ENCODE measurements at places on chromosomes 6 and 20.

GRCh38 chr20:23356203-23356602 lies 5.6 kb downstream of the NXT1 start:
- no peak for DNase-seq

DNA sequence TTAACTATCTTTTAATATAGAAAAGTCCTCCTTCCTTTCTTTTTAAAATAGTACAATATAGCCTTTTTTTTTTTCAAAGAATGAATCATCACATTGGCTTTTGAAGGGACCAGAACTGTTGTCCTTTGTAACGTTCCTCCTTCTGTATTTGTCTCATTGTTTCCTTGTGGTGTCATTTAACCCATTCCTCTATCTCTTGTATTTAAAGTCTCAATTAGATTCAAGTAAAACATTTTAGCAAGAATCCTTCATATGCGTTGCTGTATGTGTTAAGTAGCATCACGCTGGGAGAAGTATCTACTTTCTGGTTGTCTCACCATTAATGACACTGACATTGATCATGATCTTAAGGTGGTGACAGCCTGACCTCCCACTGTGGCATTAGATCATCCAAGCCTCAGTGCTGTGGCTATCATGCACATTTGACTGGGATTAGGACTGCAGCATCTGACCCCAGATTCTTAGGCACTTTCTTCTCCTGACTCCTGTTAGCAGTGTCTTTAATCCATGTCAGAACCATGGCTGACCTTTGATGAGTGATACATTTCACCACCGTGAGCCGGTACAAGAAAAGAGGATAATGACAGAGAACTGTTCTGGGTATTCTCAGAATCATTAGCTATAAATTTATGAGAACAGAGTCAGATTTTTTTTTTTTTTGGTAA lies 67.5 kb upstream of the TFB1M start:
- no peak for DNase-seq

DNA sequence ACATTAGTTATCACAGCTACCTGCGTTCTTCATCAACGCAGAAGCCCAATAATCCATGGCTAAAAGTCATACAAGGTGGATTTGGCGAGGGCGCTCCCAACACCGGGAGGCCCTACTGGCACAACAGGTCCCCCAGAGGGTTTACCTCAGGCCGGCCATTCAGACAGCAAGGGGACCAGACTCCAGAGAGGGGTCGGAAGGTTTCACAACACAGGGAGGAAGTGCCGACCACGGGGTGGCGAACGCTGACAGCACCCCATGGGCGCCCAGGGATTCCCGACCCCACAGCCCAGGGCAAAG lies 1515.9 kb upstream of the DEFB115 start:
- DNase-seq = no peak

- DNase-seq = no peak
These were observed 1092.0 kb upstream of the MAP3K7 start for GRCh38 chr6:91678679-91679446.

DNA sequence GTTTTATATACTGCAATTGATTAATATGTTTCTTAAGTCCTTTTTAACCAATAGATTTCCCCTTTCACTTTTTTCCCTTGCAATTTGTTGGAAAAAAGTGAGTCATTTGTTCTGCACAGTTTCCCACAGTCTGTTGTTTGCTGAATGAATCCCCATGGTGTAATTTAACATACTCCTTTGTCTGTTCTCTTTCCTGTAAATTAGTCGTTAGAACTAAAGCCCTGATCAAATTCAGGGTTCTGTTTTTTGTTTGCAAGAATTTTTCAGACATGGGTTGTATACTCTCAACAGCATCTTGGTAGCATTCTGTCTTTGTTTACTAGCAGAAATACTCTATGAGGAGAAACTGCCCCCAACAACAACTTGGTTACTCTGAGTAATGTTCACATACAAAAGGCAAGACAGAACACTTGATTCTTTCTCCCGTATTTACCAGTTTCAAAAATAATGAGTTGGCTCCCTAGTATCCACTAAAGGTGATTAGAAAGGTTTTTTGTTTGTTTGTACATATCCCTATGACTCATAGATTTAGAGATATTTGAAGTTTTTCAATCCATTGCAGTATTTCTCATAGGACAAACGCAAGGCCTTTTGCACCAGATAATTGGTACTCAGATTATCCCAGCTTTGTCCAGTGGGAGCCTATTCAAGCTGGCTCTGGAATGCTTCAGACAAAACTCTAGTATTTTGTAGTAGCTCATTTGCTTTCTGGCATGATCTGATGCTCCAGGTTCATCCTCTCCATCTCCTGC lies 16.5 kb downstream of the BLOC1S5 start:
- DNase-seq = no peak

GRCh38 chr20:5996765-5997164 lies 46.3 kb downstream of the MCM8 start:
- no peak for DNase-seq

DNA sequence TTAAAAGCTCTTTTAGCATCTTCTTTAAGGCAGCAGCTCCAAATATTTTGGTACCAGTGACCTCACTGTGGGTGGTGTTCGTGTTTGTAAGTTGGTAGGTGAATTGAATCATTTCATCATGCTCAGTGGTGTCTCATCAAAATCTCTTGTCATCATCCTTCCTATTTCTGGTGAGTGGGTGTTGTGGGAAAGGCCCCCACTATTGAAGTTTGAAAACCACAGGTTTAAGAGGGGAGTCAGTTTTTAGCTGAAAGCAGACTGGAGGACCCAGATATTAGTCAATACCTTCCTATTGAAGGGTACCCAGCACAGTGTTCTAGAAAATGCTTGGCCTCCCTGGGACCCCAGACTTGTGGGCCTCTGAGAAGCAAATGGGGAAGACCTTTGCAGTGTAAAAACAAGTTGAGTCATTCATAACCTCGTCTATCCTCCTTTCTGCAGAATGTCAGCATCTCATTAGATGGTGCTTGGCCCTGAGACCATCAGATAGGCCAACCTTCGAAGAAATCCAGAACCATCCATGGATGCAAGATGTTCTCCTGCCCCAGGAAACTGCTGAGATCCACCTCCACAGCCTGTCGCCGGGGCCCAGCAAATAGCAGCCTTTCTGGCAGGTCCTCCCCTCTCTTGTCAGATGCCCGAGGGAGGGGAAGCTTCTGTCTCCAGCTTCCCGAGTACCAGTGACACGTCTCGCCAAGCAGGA lies 3.7 kb downstream of the PIM1 start:
- DNase-seq = no peak

DNA sequence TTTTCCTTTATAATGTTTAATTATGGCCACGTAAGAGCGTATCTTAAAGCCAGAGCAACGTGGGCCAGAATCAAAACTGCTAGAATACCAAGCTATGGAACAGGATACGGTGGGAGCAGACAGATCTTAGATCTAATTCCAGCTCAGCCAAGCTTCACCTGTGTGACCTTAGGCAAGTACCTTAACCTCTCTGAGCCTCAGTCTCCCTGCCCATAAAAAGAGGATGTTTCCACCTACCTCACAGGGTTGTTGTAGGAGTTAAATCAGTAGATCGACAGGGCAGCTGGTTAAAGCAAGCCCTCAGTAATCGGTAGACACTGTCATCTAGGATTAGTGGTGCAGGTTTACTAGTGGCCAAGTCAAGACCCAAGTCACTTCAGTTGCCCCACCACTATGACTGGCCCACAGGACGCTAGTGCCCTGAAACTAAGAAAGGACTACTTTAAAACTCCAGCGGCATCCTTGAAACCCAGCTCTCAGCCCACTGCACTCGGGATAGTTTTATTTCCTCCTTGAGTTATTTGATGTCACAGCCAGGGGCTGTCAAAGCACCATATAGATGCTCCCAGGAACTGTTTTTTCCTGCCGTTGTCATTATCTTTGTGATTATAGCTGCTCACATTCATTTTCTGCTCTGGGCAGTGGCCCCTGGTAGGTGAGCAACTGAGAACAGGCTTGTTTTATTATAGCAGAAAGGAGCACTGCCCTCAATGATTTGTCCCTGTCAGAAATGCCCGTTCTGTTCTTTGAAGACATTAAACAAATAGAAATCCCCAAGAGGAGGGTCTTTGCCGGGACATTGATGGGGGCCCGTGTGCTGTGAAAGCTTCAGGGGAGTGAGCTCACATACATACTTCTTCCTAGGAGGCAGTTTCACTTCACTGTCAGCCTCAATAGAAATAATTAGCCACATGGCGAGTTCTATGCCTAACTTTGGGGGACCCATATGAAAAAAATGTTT lies 63.1 kb downstream of the ISM1 start:
- no peak for DNase-seq

- no peak for DNase-seq
These were observed 39.0 kb downstream of the PHF3 start for GRCh38 chr6:63674635-63675034.

DNA sequence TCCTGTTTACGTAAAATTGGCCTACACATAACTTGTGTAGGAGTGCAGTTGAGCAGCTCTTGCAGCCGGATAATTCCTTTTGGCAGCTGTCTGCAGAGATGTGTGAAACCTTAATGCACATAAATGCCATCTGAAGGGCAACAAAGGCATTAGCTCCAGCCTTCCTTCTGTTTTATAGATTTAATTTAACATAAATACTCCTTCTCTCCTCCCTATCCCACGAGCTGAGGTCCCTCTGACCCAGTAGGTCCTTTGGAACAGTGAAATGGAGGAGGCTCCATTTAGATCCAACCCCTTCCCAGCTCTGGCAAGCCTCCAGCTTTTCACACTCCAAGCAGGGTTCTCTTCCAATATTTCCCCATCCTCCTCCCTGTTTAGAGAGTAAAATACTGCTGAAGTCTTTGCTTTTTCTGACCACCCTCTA lies 6.5 kb downstream of the PLEKHG1 start:
- DNase-seq = no peak

- no peak for DNase-seq
These were observed 178.4 kb upstream of the SYNDIG1 start for GRCh38 chr20:24291014-24291413.

GRCh38 chr6:143158113-143158581 lies 97.5 kb downstream of the AIG1 start:
- no peak for DNase-seq

GRCh38 chr6:68838571-68838970 lies 203.5 kb downstream of the ADGRB3 start:
- DNase-seq = no peak

GRCh38 chr6:122014961-122015360 lies 384.5 kb upstream of the HSF2 start:
- no peak for DNase-seq

GRCh38 chr20:48818481-48818987 lies 9.3 kb downstream of the PREX1 start:
- DNase-seq = peak; percentile 63

GRCh38 chr20:63335711-63336110 lies 25.4 kb downstream of the CHRNA4 start:
- DNase-seq = no peak

DNA sequence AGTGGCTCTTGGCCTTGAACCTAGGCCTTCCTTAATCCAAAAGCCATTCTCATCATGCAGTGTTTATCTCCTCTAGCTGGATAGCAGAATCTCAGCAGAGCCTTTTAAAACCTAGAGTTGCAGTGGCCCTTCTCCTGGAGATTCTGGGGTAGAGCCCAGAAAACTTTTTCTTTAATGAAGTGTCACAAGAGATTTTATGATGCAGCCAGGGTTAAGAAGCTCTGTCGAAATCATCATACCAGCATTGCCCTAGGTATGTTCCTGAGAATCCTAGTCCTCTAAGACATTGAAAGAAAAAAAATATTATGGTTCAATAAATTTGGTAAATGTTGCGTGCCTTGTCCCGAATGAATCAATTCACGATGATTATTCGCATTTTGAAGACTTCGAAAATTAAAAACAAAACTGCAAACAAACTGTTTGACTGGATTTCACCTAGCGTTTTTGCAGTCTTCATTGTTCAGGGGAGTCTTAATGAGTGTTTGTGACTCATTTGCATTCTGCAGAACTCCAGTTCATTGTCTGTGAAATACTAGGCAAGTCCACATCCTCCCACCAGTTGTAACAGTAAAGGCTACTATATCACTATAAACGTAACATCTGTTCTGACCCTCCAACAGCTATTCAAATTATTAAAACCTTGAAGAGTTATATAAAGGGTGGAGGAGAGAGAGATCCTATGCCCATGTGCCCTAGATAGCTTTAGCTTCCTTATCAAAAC lies 198.6 kb downstream of the UST start:
- no peak for DNase-seq

DNA sequence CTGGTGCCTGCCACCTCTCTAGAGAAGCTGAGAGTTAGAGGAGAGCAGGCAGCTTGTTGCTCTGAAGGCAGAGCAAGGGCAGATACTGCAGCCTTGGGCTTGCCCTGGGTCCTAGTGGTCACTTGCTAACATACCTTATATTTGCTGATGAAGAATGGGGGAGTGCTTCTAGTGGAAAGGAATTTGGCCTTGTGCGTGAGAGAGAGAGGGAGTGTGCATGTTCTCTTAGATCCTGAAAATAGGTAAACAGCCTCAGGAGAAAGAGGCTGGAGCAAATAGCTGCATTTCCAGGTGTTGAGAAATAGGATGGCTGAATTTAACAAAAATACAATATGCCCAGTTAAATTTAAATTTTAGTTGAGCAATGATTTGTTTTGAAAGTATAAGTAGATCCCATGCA lies 724.5 kb upstream of the FLRT3 start:
- DNase-seq = no peak

GRCh38 chr6:139801571-139802321 lies 427.3 kb upstream of the CITED2 start:
- DNase-seq = no peak

GRCh38 chr6:109316909-109317308 lies 65.4 kb downstream of the CD164 start:
- DNase-seq = no peak

DNA sequence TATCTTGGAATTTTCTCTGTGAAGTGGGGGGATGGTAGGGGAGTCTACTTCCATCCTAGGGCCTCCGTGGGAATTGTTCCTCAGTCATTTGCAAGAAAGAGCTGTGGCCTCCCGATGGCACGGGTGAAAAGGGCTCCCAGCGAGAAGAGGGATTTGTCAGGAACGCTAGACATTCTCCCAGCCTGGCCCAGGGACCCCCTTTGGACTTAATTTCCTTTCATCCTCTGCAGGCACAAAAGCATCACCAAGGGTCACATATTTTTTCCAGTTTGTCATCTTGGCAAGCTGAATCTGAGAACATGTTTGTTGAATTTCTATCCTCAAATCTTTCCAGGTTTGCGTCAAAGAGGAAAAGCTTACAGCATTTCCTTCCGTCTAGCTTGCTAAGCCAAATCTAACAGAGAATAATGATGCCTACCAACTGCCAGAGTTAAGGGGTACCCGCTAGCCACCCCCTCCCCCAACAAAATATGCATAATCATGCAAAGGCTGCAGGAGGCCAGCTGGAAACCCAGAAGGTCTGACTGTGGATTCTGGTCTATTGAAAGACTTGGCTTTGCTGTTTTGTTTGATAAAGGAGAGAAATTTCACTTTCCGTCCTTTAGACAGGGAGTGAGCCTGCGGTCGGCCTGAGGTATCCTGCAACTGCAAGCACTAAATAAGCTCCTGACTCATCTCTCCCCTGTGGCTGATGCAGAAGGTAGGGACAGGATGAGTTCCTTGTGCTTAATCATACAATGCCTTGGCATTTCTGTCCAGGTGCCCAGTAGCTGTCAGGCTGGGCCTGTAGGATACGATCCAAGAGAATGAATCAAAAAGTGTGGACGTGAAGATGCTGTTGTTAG lies 23.1 kb downstream of the PSMG4 start:
- DNase-seq = no peak

GRCh38 chr6:169156108-169156792 lies 97.4 kb downstream of the THBS2 start:
- no peak for DNase-seq
